ENCODE measurements at places on chromosomes 2 and 18. TPM values are rescaled to one million over a fixed set of nuclear protein-coding genes. Genes with fewer than 3 reads are reported as not detected.

KCNF1 gene
- total RNA-seq, result 3.4 TPM

FZD7 gene
- total RNA-seq, result 0.22 TPM

PER2 gene
- 2.7 TPM for total RNA-seq

DNAJC27 gene
- total RNA-seq, result 1.8 TPM

C2orf15 gene
- total RNA-seq, result 0.11 TPM

CTAGE1 gene
- not detected for total RNA-seq

PRSS56 gene
- total RNA-seq, result not detected

PEX13 gene
- 52.7 TPM for total RNA-seq

PLA2R1 gene
- total RNA-seq, result 22.3 TPM

RGPD4 gene
- not detected for total RNA-seq

KCNK3 gene
- total RNA-seq, result under 0.01 TPM

PLGLB2 gene
- 1.8 TPM for total RNA-seq

MC2R gene
- total RNA-seq, result not detected

CFC1 gene
- total RNA-seq, result not detected

WIPF1 gene
- 16.2 TPM for total RNA-seq

CABYR gene
- total RNA-seq, result 1.0 TPM

DAW1 gene
- not detected for total RNA-seq

DYNAP gene
- total RNA-seq, result not detected

DDX18 gene
- total RNA-seq, result 50.3 TPM

CDKL4 gene
- total RNA-seq, result 1.5 TPM

ABCA12 gene
- total RNA-seq, result not detected

FOXI3 gene
- total RNA-seq, result not detected

TRIM54 gene
- total RNA-seq, result 1.3 TPM

SERPINB12 gene
- total RNA-seq, result not detected

ZNF385B gene
- not detected for total RNA-seq

ALK gene
- total RNA-seq, result not detected

NMUR1 gene
- not detected for total RNA-seq

CASP8 gene
- total RNA-seq, result 8.8 TPM

TNFAIP6 gene
- not detected for total RNA-seq

PROKR1 gene
- not detected for total RNA-seq

CYS1 gene
- total RNA-seq, result under 0.01 TPM

GPR35 gene
- total RNA-seq, result 0.17 TPM

NCKAP1 gene
- 181 TPM for total RNA-seq

PID1 gene
- total RNA-seq, result 0.11 TPM

ERCC3 gene
- total RNA-seq, result 31.3 TPM

IGFBP5 gene
- total RNA-seq, result 2.0 TPM

LYG1 gene
- total RNA-seq, result 0.34 TPM

EVX2 gene
- not detected for total RNA-seq

RAPH1 gene
- total RNA-seq, result 40.2 TPM

ELOA2 gene
- total RNA-seq, result not detected

CFAP65 gene
- total RNA-seq, result not detected

FAM237A gene
- total RNA-seq, result not detected

XDH gene
- not detected for total RNA-seq

LAPTM4A gene
- total RNA-seq, result 138 TPM

RESP18 gene
- not detected for total RNA-seq
